ENCODE measurements at places on chromosomes 6 and 20. TPM values are rescaled to one million over a fixed set of nuclear protein-coding genes. Genes with fewer than 3 reads are reported as not detected.

OOEP gene
- total RNA-seq: not detected

NRN1 gene
- total RNA-seq: 0.74 TPM

JPH2 gene
- total RNA-seq: 1.1 TPM

CGA gene
- 0.21 TPM for total RNA-seq

OLIG3 gene
- total RNA-seq: not detected

RNF146 gene
- total RNA-seq: 9.8 TPM

BANF2 gene
- total RNA-seq: not detected

MCHR2 gene
- not detected for total RNA-seq

SLC25A27 gene
- total RNA-seq: 0.36 TPM

FAM83B gene
- 0.09 TPM for total RNA-seq

SYNDIG1 gene
- total RNA-seq: 2.3 TPM

SIRPD gene
- not detected for total RNA-seq

CSNK2B gene
- 169 TPM for total RNA-seq

ATP9A gene
- total RNA-seq: 14.1 TPM

AHCY gene
- total RNA-seq: 331 TPM

IFNGR1 gene
- 33.4 TPM for total RNA-seq

TMEM74B gene
- 3.2 TPM for total RNA-seq

ME1 gene
- total RNA-seq: 39.8 TPM

CFB gene
- total RNA-seq: 2.4 TPM

HLA-DQA2 gene
- total RNA-seq: not detected

TREML1 gene
- not detected for total RNA-seq

C6orf58 gene
- 0.15 TPM for total RNA-seq

WFDC12 gene
- not detected for total RNA-seq

PEX3 gene
- total RNA-seq: 11.8 TPM

PHACTR3 gene
- total RNA-seq: not detected

NELFE gene
- total RNA-seq: 76.2 TPM

SNHG17 gene
- 199 TPM for total RNA-seq

TFAP2A gene
- total RNA-seq: 16.9 TPM

ID4 gene
- total RNA-seq: 1.4 TPM

KCNK15 gene
- total RNA-seq: 0.74 TPM

ANKRD6 gene
- total RNA-seq: 1.3 TPM

C2 gene
- 0.42 TPM for total RNA-seq

ZBP1 gene
- total RNA-seq: not detected

MAS1 gene
- total RNA-seq: not detected

PSORS1C2 gene
- not detected for total RNA-seq

TBXT gene
- total RNA-seq: not detected

PRICKLE4 gene
- total RNA-seq: 0.76 TPM

KCNG1 gene
- 18.0 TPM for total RNA-seq

KHDRBS2 gene
- not detected for total RNA-seq

RHAG gene
- 0.07 TPM for total RNA-seq

SLC17A9 gene
- total RNA-seq: 0.05 TPM

CHMP4B gene
- 184 TPM for total RNA-seq

NKAIN4 gene
- 9.4 TPM for total RNA-seq

HLA-F gene
- total RNA-seq: 4.1 TPM

HTR1E gene
- not detected for total RNA-seq

KIAA0408 gene
- 6.4 TPM for total RNA-seq
